ENCODE measurements at places on chromosomes 6 and 20. TPM values are rescaled to one million over a fixed set of nuclear protein-coding genes. Genes with fewer than 3 reads are reported as not detected.

The POU5F1 gene
- not detected for total RNA-seq

The RBPJL gene
- not detected for total RNA-seq

The LRFN2 gene
- 6.2 TPM for total RNA-seq

The SENP6 gene
- total RNA-seq, result 238 TPM

The PTCHD4 gene
- total RNA-seq, result 10.0 TPM

The RRAGD gene
- total RNA-seq, result 33.8 TPM

The CDH26 gene
- total RNA-seq, result 4.6 TPM

The AIF1 gene
- total RNA-seq, result 10.5 TPM

The SHLD1 gene
- 10.4 TPM for total RNA-seq

The SNX3 gene
- total RNA-seq, result 167 TPM

The ZNF165 gene
- total RNA-seq, result 0.82 TPM

The SLC22A3 gene
- 6.1 TPM for total RNA-seq

The CLPSL2 gene
- not detected for total RNA-seq

The LAMP5 gene
- total RNA-seq, result 34.1 TPM

The CCM2L gene
- 4.8 TPM for total RNA-seq

The TTLL9 gene
- 1.4 TPM for total RNA-seq

The HLA-DOB gene
- total RNA-seq, result not detected

The NOP56 gene
- 94.4 TPM for total RNA-seq

The WFDC10B gene
- not detected for total RNA-seq

The WDR46 gene
- 39.2 TPM for total RNA-seq

The PAX1 gene
- 0.33 TPM for total RNA-seq
